ENCODE measurements at places on chromosomes 4 and X.

DNA sequence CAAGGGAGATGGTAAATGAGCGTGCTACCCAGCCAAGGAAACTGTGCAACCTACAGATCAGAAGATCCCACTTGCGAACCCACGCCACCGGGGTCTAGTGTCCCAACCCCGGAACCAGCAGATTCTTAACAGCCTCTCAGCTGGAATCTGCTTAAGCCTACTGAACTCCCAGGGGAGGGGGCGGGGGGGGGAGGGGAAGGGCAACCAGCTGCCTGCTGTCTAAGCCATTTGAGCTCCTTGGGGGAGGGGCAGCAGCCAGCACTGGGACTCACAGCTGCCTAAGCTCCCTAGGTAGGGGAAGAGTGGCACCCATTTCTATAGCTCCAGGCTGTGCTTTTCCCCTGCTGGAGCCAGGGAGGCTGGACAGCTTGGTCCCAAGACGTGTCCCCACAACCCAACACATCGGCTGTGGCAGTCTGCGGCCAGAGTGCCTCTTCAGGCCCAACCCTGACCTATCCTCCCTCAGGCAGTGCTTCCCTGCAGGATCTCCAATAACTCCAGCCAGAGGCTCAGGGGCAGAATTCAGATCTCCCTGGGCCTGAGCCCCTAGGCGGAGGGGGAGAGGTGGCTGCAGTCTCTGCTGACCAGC, 289.2 kb downstream of the LDB2 start:
- DNase-seq, result no peak

DNA sequence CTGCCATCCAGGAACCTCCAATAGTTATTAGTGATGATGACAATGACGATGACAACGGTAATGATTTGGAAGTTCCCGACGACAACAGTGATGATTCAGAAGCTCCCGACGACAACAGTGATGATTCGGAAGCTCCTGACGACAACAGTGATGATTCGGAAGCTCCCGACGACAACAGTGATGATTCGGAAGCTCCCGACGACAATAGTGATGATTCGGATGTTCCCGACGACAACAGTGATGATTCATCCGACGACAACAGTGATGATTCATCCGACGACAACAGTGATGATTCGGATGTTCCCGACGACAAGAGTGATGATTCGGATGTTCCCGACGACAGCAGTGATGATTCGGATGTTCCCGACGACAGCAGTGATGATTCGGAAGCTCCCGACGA, 14.7 kb downstream of the CXCR3 start:
- DNase-seq, result no peak

DNA sequence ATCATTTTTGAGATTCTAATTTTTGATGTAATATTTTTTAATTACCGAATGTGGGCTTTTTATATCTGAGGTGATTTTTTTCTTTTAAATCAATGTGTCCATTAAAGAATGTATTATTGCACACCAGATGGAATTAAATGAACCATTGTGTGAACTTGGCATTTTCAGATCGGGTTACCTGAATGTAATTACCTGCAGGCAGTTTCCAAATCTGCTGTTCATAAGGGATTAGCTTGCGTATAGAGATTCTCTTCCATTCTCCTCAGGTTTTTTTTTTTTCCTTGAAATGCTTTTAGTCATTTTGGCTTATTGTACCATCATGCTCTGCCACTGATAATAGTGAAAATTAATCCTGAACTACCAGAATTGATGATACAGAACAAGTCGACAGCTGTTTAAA, 511.5 kb upstream of the ATOH1 start:
- no peak for DNase-seq

DNA sequence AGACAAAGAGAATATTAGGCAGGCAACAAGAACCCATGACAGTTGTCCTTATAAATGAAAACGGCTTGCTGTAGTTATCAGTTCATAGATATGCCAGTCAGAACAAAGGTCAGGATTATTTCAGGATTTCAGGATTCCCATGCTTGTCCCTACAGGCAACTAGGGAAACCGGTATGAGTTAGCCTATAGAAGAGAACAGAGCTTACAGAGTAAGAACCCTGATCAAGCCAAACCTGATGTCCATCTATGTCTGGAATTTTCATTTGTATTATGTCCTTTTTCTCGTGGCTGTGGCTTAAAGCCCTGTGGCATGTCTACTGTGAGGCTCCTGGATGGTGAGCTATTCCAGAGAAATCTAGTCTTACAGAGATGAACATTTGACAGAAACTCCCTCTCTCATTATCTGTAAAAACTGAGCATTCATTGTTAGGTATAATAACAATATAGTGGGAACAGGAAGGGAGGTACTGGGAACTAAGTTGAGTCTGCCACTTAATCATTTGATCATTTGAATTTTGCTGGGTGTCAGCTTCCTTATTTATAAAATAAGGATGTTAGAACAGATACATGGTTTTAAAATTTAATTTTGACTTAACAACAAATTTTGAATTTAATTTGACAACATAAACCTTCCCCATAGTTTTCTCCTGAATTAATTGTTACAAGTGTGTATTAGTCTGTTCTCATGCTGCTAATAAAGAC, 129.5 kb upstream of the KLF3 start:
- no peak for DNase-seq

DNA sequence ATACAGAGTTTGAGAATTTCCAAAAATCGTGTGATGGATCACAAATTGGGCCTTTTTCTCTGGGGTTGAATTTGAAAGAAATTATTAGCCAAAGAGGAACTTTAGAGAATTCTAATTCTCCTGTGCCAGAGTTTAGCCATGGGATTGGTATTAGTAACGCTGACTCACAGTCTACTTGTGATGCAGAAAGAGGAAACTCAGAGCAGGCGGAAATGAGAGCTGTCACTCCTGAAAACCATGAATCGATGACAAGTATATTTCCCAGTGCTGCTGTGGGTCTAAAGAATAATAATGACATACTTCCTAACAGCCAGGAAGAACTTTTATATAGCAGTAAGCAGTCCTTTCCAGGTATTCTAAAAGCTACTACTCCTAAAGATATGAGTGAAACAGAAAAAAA, 64.9 kb downstream of the N4BP2 start:
- no peak for DNase-seq

- no peak for DNase-seq
Measured at GRCh38 chrX:136878423-136878822, 2.1 kb downstream of the RBMX start.

DNA sequence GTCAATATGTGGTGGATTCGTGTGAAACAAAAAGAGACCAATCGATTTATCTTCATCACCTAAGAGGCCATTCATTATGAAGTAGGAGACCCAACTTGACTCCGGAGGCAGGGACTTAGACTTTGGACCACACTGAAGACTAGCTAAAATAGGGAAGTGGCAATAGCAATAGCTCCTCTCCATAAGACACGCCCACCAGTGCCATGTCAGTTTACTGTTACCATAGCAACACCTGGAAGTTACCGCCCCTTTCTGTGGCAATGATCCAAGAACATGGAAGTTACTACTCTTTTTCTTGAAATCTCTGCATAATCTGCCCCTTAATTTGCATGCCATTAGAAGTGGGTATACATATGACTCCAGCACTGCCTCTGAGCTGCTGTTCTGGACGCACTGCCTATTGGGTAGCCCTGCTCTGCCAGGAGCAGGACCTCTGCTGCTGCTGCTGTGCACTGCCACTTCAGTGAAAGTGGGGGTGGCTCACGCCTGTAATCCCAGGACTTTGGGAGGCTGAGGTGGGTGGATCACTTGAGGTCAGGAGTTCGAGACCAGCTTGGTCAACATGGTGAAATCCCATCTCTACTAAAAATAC, 163.2 kb downstream of the PRKX start:
- DNase-seq, result no peak

DNA sequence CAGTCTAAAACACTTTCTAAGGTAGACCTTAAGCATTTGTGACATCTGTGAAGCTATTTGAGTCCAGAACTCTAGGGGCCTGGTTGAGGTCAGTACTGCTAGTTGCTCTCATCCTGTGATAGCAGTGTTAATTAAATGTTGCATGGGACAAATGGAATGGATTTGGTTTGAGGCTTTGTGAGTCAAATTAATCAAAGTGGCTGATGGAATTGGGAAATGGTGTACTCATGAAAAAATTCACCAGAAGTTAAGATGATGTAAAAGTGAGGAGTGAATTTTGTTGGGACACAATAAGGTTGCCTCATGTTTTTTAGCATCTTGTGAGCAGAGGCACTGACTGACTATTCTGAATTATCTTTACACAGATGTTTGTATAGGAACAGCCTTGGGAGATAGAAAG, 99.2 kb upstream of the ARSJ start:
- no peak for DNase-seq

Measured in natural killer cell (primary cell).